ENCODE measurements at places on chromosomes 4 and X. TPM values are rescaled to one million over a fixed set of nuclear protein-coding genes. Genes with fewer than 3 reads are reported as not detected.

The NIPAL1 gene
- 3.0 TPM for total RNA-seq

The MAB21L2 gene
- 3.0 TPM for total RNA-seq

The RHOXF2B gene
- total RNA-seq = not detected

The TCP11X1 gene
- not detected for total RNA-seq

The YIPF7 gene
- total RNA-seq = 3.5 TPM

The TRIM75 gene
- total RNA-seq = not detected

The CNGA1 gene
- 0.46 TPM for total RNA-seq

The CCDC120 gene
- total RNA-seq = 3.5 TPM

The ARMCX2 gene
- total RNA-seq = 67.6 TPM

The TRPC5OS gene
- 0.23 TPM for total RNA-seq

The PNMA6A gene
- 26.5 TPM for total RNA-seq

The SLC34A2 gene
- total RNA-seq = 0.23 TPM

Data from diencephalon (tissue), 1 donor.